ENCODE measurements at places on chromosomes 7 and 10.

- peak; percentile 90 for DNase-seq
Measured at GRCh38 chr10:114174695-114175188, 739 bp upstream of the CCDC186 start.

DNA sequence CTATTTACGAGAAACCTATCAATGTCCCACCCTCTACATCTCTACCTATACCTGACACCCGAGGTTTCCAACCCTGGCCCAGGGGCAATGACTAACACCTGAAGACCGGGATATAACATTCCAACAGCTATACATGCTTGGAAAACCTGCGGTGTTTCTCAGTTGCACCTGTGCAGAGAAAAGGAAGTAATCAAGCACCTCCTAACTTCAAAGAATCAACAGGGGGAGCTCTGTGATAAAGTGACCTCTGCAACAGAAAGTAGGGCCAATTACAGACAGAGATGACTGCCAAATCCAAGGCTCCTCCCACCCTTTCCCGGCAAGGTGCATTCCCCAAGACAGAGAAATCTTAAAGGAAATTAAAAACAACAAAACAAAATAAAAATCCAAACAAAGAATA lies 41.3 kb downstream of the CCDC6 start:
- peak; percentile 22 for DNase-seq

DNA sequence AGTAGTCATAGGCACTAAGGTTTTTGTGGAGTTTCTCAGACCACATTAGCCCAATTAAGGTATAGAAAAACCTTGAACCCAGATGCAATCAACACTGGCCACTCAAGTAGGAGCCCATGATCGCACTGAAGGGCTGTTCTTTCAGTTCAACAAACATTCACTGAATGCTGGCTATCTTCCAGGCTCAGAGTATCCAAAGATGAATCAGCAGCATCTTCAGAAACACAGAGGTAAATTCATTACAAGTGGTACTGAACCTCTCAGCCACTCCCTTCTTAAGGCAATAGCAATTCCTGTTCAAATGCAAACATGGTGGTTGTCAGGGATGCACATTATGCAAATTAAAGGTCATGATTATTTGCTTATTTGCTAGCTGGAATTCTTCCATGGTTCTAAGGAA lies 17.1 kb downstream of the KCNK18 start:
- DNase-seq, result no peak

GRCh38 chr7:117230276-117231046 lies 92.4 kb downstream of the WNT2 start:
- no peak for DNase-seq

GRCh38 chr7:70317356-70317755 lies 719.1 kb downstream of the AUTS2 start:
- no peak for DNase-seq

DNA sequence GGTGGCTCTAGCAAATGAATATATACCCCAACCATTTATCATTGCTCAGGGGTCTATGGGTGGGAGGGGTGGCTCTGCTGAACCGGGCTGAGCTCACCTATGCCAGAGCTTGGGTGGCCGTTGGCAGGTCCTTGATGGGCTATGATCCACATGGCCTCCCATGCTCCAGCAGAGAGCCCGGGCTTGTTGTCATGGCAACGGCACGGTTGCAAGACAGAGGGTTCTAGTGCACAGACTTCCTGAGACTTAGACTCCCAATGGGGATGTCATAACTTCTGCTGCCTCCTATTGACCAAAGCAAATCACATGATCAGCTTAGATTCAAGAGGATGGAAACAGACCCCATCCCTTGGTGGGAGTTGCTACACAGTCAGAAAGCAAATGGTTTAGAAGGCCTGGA lies 36.4 kb upstream of the CARD11 start:
- DNase-seq, result no peak

DNA sequence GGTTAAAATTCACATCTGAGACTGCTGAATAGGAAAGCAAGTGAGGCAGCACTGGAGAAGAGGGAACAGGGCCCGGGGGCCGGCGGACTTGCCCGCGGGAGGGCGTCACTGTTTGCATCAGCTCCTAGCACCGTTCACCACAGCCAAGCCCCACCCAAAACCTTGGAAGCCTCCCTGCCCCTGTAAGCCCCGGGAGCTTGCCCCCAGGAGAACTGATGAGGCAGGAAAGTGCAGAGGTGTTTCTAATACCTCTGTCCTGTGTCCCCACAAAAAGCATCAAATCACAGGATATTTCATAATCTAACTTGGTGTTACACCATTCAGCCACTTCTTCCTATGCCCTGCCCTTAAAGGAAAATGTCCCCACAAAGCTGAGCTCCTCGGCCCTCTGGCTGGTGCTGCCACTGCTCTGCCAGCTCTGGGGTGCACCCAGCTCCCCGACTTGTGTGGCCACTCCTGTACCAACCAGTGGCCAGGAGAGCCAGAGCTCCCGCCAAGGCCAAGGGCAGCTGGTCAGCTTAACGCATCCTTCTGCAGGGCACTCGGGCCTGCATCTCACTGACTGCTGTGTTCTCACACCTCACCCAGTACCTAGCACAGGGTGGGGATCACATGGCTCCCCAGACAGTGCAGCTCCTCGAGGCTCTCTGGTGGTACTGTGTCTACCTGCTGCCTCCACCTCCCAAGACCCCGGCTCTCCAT lies 47.3 kb upstream of the CNPY1 start:
- DNase-seq, result no peak

DNA sequence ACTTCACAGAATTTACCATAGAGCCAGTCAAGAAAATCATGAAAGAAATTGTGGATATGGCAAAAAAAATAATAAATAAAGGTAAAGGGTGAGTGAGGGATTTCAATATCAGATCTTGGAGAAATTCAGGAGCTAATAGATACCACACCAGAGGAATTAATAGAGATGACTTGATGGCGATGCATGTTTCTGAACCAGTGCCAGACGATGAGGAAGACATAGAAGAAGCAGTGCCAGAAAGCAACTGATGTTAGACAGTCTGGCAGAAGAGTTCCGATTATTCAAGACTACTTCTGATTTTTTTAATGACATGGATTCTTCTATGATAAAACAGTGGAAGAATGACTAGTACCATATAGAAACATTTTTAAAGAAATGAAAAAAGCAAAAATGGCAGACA lies 314.7 kb downstream of the BICC1 start:
- no peak for DNase-seq

DNA sequence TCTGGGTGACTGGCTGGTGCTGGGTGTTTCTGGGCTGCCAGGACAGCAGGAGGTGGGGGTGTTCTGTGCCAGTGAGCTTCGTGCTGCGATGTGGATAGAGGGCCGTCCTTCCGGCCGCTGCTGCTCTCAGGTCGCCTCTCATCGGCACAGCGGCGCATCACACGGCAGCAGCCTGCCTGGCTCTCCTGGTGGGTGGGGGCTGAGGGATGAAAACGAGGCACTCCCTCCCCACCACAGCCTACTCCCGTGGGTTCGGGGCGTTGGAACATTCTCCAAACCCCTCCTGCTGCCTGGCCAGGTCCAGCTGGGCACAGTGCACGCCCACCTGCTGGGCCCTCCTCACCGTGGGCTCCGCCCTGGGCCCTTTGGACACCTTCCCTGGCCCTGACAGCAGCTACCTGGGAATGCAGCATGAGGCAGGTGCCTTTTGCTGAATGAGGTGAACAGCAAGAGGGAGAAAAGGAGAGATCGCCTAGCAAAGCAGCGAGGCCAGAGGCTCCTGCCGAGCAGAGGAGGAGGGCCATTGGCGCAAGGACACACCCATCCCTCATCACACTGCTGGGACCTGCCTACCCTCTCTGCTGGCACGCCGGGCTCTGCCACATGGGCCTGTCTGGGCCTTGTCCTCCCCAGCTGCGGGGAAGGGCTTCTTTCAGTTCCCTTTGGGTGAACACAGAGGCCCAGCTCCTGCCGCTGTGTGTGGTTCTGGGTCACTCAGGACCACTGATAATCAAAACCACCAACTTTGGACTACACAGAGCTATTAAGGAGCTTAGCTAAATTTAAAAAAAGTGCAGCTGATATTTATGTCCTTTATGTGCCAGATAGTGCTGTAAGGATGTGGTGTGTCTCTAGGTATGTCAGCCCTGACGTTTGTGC lies 33.4 kb downstream of the INPP5A start:
- DNase-seq, result peak; percentile 69

Data from MM.1S (cell line).